ENCODE measurements at places on chromosomes 6 and 20. TPM values are rescaled to one million over a fixed set of nuclear protein-coding genes. Genes with fewer than 3 reads are reported as not detected.

The TRIM40 gene
- not detected for total RNA-seq

The SMPDL3A gene
- 0.29 TPM for total RNA-seq

- H3K36me3 ChIP-seq, result peaks cover 86% of the 10 kb centered on the region
- H3K4me1 ChIP-seq, result no peaks in the 10 kb centered on the region
- no peak overlapping the region for H3K4me3 ChIP-seq
- no peak for ATAC-seq
- H3K27ac ChIP-seq, result no peak overlapping the region
Observed at GRCh38 chr6:105321207-105321606, 81.7 kb downstream of the PREP start.

DNA sequence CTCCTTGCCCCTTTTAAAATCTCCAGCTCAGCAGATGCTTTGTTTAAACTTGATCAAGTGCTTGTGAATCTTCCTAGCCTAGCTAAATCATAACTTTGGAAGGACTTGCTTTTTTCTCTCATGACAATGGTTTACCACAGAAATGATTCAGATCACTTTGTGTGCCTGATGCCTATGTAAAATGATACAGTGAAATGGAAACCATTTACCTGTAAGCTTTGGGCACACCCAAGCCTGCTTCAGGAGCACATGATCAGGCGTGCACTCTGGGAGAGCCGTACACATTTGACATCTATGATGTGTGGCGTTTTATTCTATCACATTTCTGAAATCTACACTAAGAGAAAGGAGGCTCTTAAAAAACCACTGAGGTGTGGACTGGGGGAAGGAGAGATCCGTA, 41.1 kb downstream of the PTPN1 start:
- H3K36me3 ChIP-seq, result no peaks in the 10 kb centered on the region
- no peak overlapping the region for H3K27ac ChIP-seq
- peak; percentile 86 for ATAC-seq
- no peak overlapping the region for H3K4me3 ChIP-seq
- peaks cover 38% of the 10 kb centered on the region for H3K4me1 ChIP-seq

GRCh38 chr6:105179244-105180065, at the start of gene POPDC3:
TSS of gene POPDC3 (minus strand) at chr6:105180014. CDS start at chr6:105161909, 18,105 bp downstream.
- peaks cover 5% of the 10 kb centered on the region for H3K4me1 ChIP-seq
- no peaks in the 10 kb centered on the region for H3K36me3 ChIP-seq

The NRSN1 gene
- not detected for total RNA-seq

- peak overlapping the region; percentile 92 for H3K4me3 ChIP-seq
- ATAC-seq, result peak; percentile 2
- H3K27me3 ChIP-seq, result no peaks in the 10 kb centered on the region
- H3K36me3 ChIP-seq, result peaks cover 34% of the 10 kb centered on the region
- H3K27ac ChIP-seq, result peak overlapping the region; percentile 94
Observed at GRCh38 chr6:156778454-156779205, 1.5 kb downstream of the ARID1B start.

The MYBL2 gene
- 41.4 TPM for total RNA-seq

The ENPP3 gene
- 0.19 TPM for total RNA-seq

GRCh38 chr6:113707194-113707593, 150.0 kb upstream of the MARCKS start:
- no peaks in the 10 kb centered on the region for H3K27me3 ChIP-seq
- no peak overlapping the region for H3K27ac ChIP-seq
- no peak overlapping the region for H3K4me3 ChIP-seq

- H3K4me3 ChIP-seq, result no peak overlapping the region
- no peaks in the 10 kb centered on the region for H3K36me3 ChIP-seq
- ATAC-seq, result no peak
- peaks cover 9% of the 10 kb centered on the region for H3K27me3 ChIP-seq
Observed at GRCh38 chr20:19602675-19603375, 155.2 kb upstream of the RIN2 start.

The FKBP1C gene
- total RNA-seq, result 0.19 TPM

The ME1 gene
- 0.32 TPM for total RNA-seq

GRCh38 chr6:34027445-34027936, 118.4 kb downstream of the GRM4 start:
- no peaks in the 10 kb centered on the region for H3K4me1 ChIP-seq
- peak; percentile 69 for ATAC-seq
- H3K4me3 ChIP-seq, result no peak overlapping the region
- no peak overlapping the region for H3K27ac ChIP-seq
- H3K36me3 ChIP-seq, result no peaks in the 10 kb centered on the region
- no peaks in the 10 kb centered on the region for H3K27me3 ChIP-seq

The CNBD2 gene
- total RNA-seq, result 5.1 TPM

The HLA-DRA gene
- 13.6 TPM for total RNA-seq

The LINC00237 gene
- not detected for total RNA-seq

DNA sequence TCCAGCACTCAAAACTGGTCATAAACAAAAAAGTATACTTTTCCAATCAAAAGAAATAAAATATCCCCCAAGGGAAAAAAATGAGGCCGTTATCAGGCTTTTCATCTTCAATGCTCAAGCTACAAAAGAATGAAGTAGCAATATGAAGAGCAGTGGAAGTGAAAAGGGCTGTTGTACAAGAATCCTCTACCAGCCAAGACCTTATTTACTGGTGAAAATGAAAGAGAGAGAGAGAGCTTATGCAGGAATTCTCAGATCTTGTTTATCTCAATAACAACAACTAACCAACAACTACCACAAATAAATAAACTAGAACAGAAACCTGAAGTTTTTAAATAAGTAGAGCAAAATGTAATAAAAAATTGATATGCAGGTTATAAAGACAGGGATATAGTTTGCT, 400.6 kb downstream of the HDGFL1 start:
- H3K4me3 ChIP-seq, result no peak overlapping the region
- no peaks in the 10 kb centered on the region for H3K4me1 ChIP-seq
- ATAC-seq, result no peak
- H3K36me3 ChIP-seq, result no peaks in the 10 kb centered on the region
- no peaks in the 10 kb centered on the region for H3K27me3 ChIP-seq
- no peak overlapping the region for H3K27ac ChIP-seq

- H3K36me3 ChIP-seq, result peaks cover 71% of the 10 kb centered on the region
- no peaks in the 10 kb centered on the region for H3K4me1 ChIP-seq
- no peak overlapping the region for H3K27ac ChIP-seq
Observed at GRCh38 chr6:151091571-151091970, 148.2 kb upstream of the AKAP12 start.

The RAD21L1 gene
- total RNA-seq, result not detected

- peaks cover 30% of the 10 kb centered on the region for H3K4me1 ChIP-seq
- H3K4me3 ChIP-seq, result peak overlapping the region; percentile 53
- no peak for ATAC-seq
- peaks cover 21% of the 10 kb centered on the region for H3K27me3 ChIP-seq
- no peaks in the 10 kb centered on the region for H3K36me3 ChIP-seq
Observed at GRCh38 chr6:2943564-2943955, 27.8 kb downstream of the SERPINB6 start.

DNA sequence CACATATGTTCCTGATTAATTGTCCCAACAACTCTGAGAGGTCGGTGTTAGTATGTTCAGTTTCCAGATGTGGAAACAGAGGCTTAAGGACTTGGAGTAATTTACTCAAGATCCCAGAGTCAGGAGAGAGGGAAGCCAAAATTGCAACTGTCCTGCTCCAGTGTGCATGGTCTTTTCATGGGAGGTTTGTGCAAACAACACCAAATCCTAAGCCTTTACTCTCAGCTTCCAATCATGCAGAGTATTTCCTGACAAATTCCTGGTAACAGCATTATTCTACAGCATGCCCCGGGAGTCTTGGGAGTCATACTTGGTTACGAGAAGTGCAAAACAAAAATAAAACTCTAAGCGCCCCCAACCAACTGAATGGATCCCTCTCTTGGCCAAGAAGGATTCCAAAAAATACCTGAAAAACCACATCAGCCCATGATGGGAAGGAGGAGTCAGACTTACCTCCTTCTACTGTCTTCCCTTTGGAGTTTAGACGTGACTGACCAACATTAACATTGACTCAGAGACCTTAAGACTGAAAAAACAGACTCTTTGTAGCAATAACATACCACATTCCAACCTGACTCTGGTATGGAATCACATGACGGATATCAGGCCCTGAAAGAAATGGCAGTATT, 30.8 kb upstream of the PPP1R3G start:
- no peak overlapping the region for H3K27ac ChIP-seq
- H3K4me3 ChIP-seq, result no peak overlapping the region
- H3K36me3 ChIP-seq, result no peaks in the 10 kb centered on the region
- peaks cover 6% of the 10 kb centered on the region for H3K27me3 ChIP-seq

DNA sequence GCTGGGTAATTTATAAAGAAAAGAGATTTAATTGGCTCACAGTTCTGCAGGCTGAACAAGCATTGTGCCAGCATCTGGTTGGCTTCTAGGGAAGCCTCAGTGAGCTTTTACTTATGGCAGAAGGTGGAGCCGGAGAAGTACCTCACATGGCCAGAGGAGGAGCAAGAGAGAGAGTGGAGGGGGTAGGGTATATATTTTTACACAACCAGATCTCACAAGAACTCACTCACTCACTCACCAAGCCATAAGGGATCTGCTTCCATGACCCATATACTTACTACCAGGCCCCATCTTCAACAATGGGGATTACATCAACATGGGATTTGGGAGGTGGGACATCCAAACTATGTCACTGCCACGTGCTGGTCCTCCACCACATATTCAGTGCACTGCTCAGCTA, 152.6 kb upstream of the PRND start:
- ATAC-seq, result no peak
- H3K27ac ChIP-seq, result no peak overlapping the region
- no peaks in the 10 kb centered on the region for H3K4me1 ChIP-seq
- no peak overlapping the region for H3K4me3 ChIP-seq
- no peaks in the 10 kb centered on the region for H3K36me3 ChIP-seq

The MTFR2 gene
- total RNA-seq, result 31.0 TPM

- no peak overlapping the region for H3K27ac ChIP-seq
- no peak for ATAC-seq
- H3K4me1 ChIP-seq, result no peaks in the 10 kb centered on the region
- no peaks in the 10 kb centered on the region for H3K36me3 ChIP-seq
- H3K4me3 ChIP-seq, result no peak overlapping the region
- no peaks in the 10 kb centered on the region for H3K27me3 ChIP-seq
Observed at GRCh38 chr6:157518397-157519250, 137.6 kb downstream of the ZDHHC14 start.

GRCh38 chr20:10370091-10370887, 63.7 kb downstream of the MKKS start:
- ATAC-seq, result no peak
- no peak overlapping the region for H3K4me3 ChIP-seq
- H3K27me3 ChIP-seq, result peaks cover 31% of the 10 kb centered on the region

GRCh38 chr6:40922281-40922680, 116.7 kb downstream of the UNC5CL start:
- no peak for ATAC-seq
- no peak overlapping the region for H3K27ac ChIP-seq
- H3K4me1 ChIP-seq, result no peaks in the 10 kb centered on the region

GRCh38 chr6:145544041-145544440, 191.3 kb downstream of the EPM2A start:
- H3K36me3 ChIP-seq, result no peaks in the 10 kb centered on the region
- no peak overlapping the region for H3K4me3 ChIP-seq
- peaks cover 3% of the 10 kb centered on the region for H3K27me3 ChIP-seq
- H3K4me1 ChIP-seq, result no peaks in the 10 kb centered on the region

GRCh38 chr6:53746442-53747103, 48.2 kb upstream of the LRRC1 start:
- H3K27me3 ChIP-seq, result no peaks in the 10 kb centered on the region
- H3K4me3 ChIP-seq, result no peak overlapping the region
- no peak overlapping the region for H3K27ac ChIP-seq
- no peaks in the 10 kb centered on the region for H3K36me3 ChIP-seq
- no peak for ATAC-seq

- H3K36me3 ChIP-seq, result no peaks in the 10 kb centered on the region
- H3K27me3 ChIP-seq, result peaks cover 4% of the 10 kb centered on the region
- H3K27ac ChIP-seq, result no peak overlapping the region
Observed at GRCh38 chr6:55576811-55577210, 2.2 kb downstream of the HMGCLL1 start.

GRCh38 chr6:39366931-39367618, 44.6 kb upstream of the KCNK16 start:
- peaks cover 11% of the 10 kb centered on the region for H3K27me3 ChIP-seq
- H3K4me3 ChIP-seq, result no peak overlapping the region
- no peaks in the 10 kb centered on the region for H3K36me3 ChIP-seq
- no peak for ATAC-seq
